ENCODE measurements at places on chromosomes 13 and 19.

DNA sequence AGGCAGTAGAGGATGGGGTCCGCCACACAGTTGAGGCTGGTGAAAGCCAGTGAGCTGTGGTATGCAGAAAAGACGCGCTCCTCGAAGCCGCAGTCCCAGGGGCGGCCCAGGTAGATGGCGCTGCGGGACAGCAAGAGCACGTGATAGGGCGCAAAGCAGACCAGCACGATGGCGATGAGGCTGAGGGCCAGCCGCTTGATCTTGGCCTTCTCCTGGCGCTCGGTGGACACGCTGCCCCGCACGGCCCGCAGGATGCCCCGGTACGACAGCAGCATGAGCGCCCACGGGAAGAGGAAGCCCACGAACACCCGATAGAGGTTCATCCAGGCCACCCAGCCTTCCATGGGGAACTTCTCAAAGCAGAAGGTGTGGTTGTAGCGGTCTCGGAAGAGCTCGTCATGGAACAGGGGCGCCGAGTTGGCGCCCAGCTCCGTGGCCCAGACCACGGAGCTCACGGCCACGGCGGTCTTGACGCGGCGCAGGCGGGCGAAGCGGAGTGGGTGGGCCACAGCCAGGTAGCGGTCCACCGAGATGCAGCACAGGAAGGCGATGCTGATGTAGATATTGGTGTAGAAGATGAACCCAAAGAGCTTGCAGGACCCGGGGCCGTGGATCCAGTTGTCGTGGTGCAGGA is 6.5 kb upstream of the OPA3 start:
- peak; percentile 53 for DNase-seq

- peak; percentile 92 for DNase-seq
These were observed 71.0 kb downstream of the ZNF486 start for GRCh38 chr19:20237773-20238623.

GRCh38 chr13:104461049-104461448 is 1394.8 kb upstream of the SLC10A2 start:
- no peak for DNase-seq

- peak; percentile 16 for DNase-seq
These were observed 313.1 kb upstream of the MAB21L1 start for GRCh38 chr13:35789335-35790165.

DNA sequence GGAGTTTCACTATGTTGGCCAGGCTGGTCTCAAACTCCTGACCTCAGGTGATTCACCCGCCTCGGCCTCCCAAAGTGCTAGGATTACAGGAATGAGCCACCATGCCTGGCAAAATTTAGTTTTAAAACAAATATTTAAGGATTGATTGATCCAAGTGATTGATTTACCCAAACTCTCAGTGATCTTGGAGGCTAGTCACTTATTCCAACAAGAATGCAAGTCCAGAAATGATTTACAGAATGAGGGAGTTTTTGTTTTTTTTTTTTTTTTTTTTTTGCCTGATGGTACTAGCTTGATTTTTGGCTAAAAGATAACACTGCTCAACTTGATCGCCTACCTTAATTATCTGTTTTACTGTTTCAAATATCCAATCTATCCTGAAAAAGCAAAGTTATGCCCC is 5.7 kb upstream of the TEX26 start:
- no peak for DNase-seq

- no peak for DNase-seq
These were observed 18.9 kb upstream of the FOSB start for GRCh38 chr19:45448887-45449299.

- no peak for DNase-seq
These were observed at the start of gene OR10H1 for GRCh38 chr19:15815306-15815705. Gene OR10H1 (minus strand): TSS chr19:15815664. CDS start chr19:15808037, 7,627 bp downstream.

GRCh38 chr19:38744874-38745273 is 600 bp upstream of the CAPN12 start:
- DNase-seq, result no peak

DNA sequence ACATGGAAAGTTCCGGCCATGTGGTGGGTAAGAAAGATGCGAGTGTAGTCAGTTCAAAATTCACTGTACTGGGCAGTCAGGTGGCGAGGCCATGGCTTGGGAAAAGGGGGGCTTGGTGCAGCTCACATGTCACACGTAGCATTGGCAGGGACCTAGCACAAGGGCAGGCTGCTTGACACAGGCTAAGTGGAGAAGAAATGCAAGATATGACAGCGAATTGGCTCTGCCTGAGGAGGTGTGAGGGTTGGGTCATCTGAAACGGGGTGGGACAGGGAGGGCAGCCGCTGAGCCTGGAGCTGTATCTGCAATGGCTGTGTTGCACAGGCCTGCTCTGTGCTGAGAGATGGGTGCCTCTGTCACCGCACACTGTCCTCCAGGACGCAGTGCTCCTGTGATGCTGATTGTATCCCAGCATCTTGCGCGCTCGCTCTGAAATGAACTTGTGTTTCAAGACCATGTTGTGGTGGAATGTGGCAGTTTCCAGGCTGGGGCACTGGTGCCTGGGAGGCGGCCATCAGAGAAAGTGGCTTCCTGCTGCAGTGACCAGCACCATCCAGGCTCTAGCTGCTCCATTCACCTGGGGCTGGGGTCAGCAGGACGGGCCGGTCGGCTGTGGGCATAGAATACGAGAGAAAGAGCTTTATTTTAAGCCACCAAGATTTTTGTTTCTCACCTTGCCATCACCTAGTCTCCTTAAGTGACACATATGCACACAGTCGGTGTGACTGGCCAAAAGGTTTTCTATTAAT is 70.3 kb downstream of the TEX29 start:
- no peak for DNase-seq

GRCh38 chr13:104008075-104008474 is 941.9 kb upstream of the SLC10A2 start:
- DNase-seq, result no peak

DNA sequence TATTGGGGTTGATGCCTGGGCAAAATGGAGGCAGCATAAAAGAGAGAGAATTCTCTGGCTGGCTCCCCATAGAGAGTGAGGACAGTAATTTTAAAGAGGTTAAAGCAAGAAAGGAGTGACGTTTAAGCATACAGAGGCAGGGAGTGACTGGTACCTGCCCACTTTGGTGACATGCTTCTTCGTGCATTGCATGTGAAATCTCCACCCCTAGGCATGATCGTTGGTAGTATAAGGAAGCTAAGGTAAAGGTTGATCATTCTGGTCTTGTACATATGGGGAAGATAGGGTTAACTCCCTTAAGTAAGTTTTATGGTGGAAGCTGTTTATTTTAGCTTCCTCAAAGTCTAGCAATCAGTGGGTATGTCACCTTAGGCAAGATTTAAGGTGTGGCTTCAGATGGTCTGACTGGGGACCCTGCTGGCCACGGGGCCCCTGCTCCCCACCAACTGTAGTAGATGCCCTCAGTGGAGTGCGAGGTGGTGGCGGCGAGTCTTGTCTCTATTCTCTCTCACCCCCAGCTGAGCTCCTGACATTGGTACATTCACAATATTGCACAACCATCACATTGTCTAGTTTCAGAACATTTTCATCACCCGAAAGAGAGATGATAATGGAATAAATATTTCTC is 797.5 kb upstream of the SPRY2 start:
- DNase-seq, result no peak

- DNase-seq, result no peak
These were observed 5.2 kb upstream of the CHAMP1 start for GRCh38 chr13:114309086-114309485.

GRCh38 chr19:54439174-54439851 is 9.7 kb upstream of the LENG8 start:
- DNase-seq, result peak; percentile 38

DNA sequence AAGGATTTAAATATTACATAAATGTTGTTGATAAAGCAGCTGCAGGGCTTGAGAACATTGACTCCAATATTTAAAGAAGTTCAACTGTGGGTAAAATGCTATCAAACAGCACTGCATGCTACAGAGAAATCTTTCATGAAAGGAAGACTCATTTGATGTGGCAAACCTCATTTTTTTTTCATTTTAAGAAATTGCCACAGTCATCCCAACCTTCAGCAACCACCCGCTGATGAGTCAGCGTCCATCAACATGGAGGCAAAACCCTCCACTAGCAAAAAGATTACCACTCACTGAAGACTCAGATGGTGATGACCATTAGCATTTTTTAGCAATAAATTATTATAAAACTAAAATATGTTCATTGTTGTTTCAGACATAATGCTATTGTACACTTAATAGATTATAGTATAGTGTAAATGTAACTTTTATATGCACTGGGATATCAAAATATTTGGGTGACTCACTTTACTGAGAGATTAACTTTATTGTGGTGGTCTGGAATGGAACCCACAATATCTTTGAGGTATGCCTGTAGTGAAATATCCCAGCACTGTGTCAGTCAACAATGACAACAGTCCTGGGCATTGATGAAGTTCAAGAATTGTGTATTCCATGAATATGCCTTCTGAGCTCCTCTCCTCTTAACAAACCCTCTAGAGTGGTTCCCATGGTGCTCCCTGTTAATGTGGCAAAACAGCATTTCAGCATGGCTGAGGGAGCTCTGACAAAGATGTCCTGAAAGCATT is 52.4 kb upstream of the SOX21 start:
- DNase-seq, result peak; percentile 47

DNA sequence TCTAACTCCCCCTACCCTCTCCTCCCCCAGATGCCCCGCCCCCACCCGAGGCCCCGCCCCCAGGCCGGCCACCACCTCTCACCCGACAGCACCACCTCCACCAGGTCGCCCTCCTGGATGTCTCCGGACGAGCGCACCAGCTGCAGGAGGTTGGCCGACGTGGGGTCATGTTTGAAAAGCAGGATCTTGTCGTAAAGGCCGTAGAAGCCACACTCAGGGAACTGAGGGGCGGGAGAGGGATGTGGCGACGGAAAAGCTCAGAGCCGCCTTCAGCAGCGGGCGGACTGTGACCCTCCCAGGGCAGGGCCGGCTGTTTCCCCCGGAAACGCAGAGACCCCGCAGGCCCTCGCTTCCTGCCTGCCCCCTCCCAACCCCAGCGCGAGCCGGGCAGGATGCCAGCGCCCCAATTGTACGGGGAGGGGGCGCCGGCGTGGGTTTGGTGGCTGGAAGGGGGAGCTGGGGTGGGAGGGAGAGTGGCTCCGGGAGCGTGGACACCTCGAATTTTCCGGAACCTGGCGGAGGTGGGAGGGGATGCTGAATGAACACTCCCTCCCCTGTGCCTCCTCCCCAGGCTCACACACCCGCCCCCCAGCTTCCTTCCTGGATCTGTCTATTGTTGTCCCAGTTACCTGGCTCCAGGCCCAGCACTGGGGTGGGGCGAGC is 3.0 kb downstream of the PRKD2 start:
- peak; percentile 74 for DNase-seq

DNA sequence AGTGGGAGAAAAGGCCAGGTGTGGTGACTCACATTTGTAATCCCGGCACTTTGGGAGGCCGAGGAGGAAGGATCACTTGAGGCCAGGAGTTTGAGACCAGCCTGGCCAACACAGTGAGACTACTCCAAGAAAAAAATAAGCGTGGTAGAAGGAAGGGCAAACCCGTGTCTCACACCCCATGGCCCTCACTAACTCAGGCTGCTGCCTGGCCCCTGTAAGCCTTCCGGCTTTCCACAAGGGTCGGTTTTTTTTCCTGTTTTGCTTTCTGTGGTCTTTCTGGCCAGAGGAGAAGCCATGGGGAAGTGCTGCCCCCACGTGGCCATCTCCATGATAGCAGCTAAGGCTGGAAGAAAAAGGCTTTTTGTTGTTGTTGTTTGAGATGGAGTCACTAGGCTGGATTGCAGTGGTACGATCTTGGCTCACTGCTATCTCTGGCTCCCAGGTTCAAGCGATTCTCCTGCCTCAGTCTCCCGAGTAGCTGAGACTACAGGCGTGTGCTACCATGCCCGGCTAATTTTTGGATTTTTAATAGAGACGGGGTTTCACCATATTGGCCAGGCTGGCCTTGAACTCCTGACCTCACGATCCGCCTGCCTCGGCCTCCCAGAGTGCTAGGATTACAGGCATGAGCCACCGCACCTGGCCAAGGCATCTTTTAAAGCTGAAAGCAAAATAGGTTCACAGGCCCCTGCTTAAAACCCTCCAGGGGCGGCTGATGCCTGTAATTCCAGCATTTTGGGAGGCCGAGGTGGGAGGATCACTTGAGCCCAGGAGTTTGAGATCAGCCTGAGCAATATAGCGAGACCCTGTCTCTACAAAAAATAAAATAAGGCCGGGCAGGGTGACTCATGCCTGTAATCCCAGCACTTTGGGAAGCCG is 7.5 kb upstream of the ARHGEF18 start:
- DNase-seq, result peak; percentile 81

DNA sequence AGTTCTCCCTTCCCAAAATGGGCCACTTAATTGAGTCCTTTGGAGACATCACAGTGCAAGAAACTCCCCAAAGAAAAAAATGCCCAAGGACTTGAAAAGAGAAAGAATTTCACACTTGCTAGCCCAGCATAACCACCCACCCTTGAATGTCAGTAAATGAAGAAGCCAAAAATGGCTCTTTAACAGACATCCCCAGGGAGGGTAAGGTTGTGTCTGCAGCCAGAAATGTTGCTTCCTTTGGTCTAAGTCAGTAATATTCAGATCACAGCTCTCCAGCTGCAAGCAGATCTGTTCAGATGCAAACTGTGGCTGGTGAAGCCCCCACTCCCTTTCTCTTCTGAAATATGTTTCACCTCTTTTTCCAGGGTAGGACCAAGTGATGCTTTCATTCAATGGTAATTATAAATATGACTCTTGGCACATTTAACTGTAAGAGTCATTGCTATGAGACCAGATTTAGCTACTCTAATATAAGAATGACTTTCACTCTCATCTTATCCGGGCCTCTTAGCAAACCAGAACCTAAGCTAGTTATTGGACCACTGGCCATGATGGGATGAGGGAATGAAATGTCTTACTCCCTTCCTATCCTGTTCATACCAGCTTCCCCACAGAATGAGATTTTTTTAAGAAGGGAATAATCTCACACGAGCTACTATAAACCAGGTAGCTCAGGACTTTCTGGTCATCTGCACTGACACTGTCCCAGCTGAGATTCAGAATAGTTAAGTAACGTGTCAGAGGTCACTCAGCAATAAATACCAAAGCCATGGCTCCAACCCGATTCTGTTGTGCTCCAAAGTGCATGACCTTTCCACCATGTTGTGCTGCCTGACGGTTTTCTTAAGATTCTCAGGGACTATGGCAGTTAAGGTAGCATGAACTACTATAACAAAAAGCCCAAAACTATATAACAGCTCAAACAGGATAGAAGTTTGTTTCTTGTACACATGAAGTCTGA is 234.1 kb downstream of the FOXO1 start:
- DNase-seq, result no peak

DNA sequence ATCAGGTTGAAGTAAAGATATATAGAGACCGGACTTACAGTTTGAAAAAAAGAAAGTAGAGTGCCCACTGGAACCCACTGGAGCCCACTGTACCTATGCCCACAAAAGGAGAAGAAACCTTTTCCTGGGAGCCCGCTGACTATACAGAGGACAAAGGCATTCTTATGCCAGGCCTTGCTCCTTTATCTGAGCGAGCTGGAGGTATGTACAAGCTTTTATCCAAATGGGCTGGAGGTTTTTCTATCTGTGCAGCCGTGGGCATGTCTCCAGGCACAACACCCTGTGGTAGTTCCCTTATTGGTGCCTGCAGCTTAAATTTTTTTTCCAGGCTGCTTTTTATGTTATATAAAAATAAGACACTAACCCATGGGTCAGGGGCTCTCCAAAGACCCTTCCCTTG is 8.4 kb downstream of the ZNF234 start:
- no peak for DNase-seq

- no peak for DNase-seq
These were observed 1737.8 kb upstream of the PRR20A start for GRCh38 chr13:55402870-55403269.

GRCh38 chr13:28022848-28023518 is 34.5 kb upstream of the URAD start:
- DNase-seq, result no peak

Measured in activated CD4-positive, alpha-beta T cell treated with anti-CD3 and anti-CD28 coated beads, Interleukin-10, Interleukin-2, amounts not matched to agents 100 ng/mL and 50 ng/mL, durations not matched to agents 16 hours and 8 hours (primary cell).